ENCODE measurements at places on chromosomes 2 and 18. TPM values are rescaled to one million over a fixed set of nuclear protein-coding genes. Genes with fewer than 3 reads are reported as not detected.

TEKT4 gene
- polyA plus RNA-seq, result not detected

CHN1 gene
- 19.3 TPM for polyA plus RNA-seq

NRP2 gene
- polyA plus RNA-seq, result 187 TPM

MERTK gene
- polyA plus RNA-seq, result 1.0 TPM

GPATCH11 gene
- 8.2 TPM for polyA plus RNA-seq

HTR2B gene
- polyA plus RNA-seq, result 0.22 TPM

OBSL1 gene
- polyA plus RNA-seq, result 31.8 TPM

All from A549 (cell line).